ENCODE measurements at places on chromosomes 1 and 21.

GRCh38 chr21:43211072-43211759 lies 42.4 kb downstream of the CRYAA start:
- no peak for DNase-seq

DNA sequence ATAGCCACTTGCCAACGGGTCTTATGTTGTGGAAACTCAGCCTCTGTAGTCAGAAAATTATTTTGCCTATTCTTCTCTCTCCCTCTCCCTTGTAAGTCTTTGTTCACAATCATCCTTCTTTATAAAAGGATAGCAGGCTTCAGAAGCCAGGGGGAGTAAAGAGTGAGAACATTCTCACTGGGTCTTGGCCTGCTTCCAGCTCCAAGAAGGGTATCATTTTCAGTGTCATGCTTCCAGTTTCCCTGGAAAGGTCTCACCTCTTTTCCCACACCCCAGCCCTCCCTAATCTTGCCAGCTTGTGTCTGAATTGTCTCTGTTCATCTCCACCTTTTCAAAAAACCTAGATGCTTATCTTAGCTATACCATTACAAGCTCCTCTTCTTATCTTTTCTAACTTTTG lies 346.2 kb upstream of the LRRC7 start:
- DNase-seq = no peak

- DNase-seq = peak; percentile 31
Observed at GRCh38 chr1:150235294-150235851, 539 bp downstream of the ANP32E start.

DNA sequence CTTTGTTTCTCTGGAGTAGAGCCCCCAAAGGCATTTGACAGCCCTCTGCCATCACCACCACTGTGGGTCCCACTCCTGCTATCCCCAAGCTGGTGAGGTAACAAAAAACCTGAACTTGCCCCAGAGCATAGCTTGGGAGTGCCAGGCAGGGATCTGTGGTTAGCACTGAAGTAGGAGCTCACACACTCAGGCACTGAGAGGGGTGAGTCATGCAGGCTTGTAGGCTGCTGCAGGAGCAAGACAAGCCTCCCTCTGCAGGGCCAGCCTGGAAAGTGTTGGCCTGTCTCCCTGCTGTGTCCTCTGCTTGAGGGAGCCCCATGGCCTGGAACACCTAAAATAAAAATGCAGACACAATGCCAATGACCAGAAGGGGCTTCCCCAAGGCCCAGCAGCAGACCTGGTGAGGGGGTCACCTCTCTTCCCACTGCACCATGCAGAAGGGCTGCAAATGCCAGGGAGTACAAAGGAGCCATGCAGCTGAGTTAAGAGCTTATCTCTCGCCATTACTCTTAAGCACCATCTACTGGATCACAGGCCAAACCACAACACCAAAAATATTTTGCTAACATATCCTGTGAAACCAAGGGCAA lies 108.9 kb upstream of the POGK start:
- DNase-seq = peak; percentile 74

GRCh38 chr1:40314721-40315238 lies 2.3 kb downstream of the COL9A2 start:
- DNase-seq = no peak

GRCh38 chr1:115201598-115201997 lies 112.3 kb upstream of the TSPAN2 start:
- no peak for DNase-seq

GRCh38 chr1:168106274-168106673 lies 30.5 kb downstream of the GPR161 start:
- DNase-seq = no peak

- DNase-seq = no peak
Observed at GRCh38 chr1:47679301-47679791, 241.5 kb downstream of the FOXD2 start.

GRCh38 chr1:53274026-53274425 lies 35.7 kb upstream of the MAGOH start:
- no peak for DNase-seq

DNA sequence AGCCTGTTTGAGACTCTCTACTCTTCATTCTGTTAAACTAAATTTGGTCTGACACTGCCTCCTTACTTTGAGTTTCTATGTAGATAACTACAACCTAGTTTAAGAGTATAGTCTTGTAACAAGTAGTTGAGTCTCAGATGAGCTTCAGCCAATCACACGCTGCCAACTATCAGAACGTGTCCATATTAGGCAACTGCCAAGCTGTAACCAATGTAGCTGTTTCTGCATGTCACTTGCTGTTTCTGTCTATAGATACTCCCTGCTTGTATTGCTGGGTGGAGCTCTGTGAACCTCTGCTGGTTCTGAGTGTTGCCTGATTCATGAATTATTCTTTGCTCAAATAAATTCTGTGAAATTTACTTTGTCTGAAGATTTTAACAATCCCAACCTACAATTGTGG lies 452.6 kb upstream of the NR5A2 start:
- DNase-seq = no peak

DNA sequence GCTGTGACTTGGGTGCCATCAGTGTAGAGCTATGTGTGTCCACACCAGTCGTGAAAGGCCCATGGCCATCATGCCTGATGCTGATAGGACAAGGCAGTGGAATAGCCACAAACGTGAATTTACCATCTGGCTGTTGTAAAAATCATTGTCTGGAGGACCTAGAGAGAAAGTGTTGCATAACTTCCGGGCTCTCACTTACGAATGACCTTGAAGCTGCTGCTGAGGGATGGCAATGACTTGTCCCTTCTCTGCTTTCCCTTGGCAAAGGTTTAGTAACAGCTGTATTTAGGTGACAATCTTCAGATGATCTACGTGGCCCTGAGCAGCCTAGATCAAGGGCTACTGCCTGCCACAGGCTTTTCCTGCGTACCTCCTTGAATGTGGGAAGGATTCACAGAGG lies 5.8 kb downstream of the ATP1B1 start:
- no peak for DNase-seq

DNA sequence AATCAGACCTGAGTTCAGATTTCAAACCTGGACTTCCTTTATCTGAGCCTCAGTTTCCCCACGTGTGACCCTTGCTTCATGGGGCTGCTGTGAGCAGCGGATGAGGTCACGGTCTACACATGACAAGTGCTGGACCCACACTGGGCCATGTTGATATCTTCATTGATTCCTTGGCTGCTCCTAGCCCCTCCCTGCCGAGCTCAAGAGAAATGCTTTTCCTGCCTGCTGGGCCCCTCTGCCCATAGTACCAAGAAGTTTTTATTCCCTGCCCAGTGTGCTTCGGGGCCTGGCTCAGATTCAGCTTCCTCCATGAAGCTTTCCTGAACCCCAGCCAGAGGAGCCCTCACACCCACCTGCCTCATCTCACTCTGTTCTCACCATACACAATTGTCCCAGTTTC lies 181.6 kb downstream of the PTPRU start:
- DNase-seq = no peak

- no peak for DNase-seq
Observed at GRCh38 chr1:61757950-61758349, 15.7 kb downstream of the PATJ start.

- DNase-seq = no peak
Observed at GRCh38 chr1:202981939-202982338, 14.9 kb upstream of the CYB5R1 start.

All from MG63 (cell line).